ENCODE measurements at places on chromosomes 11 and 22. TPM values are rescaled to one million over a fixed set of nuclear protein-coding genes. Genes with fewer than 3 reads are reported as not detected.

Gene RNH1
- 296 TPM for total RNA-seq

Gene SCN4B
- total RNA-seq: 0.14 TPM

Gene SCGB1C1
- not detected for total RNA-seq

Gene KCNJ1
- total RNA-seq: not detected

Gene FGF19
- not detected for total RNA-seq

Gene MYBPC3
- not detected for total RNA-seq

Gene OR2AT4
- total RNA-seq: not detected

Gene ACTN3
- total RNA-seq: 0.14 TPM

Gene ALDH3B2
- not detected for total RNA-seq

Gene OR5M10
- total RNA-seq: not detected

Gene ELMOD1
- total RNA-seq: 0.83 TPM

Gene ANKK1
- total RNA-seq: under 0.01 TPM

Gene KDELR3
- 109 TPM for total RNA-seq

Gene C11orf91
- total RNA-seq: not detected

Gene SMTNL1
- total RNA-seq: not detected

Gene PATE2
- not detected for total RNA-seq

Gene CHRDL2
- 0.14 TPM for total RNA-seq
